ENCODE measurements at places on chromosomes 12 and 14.

DNA sequence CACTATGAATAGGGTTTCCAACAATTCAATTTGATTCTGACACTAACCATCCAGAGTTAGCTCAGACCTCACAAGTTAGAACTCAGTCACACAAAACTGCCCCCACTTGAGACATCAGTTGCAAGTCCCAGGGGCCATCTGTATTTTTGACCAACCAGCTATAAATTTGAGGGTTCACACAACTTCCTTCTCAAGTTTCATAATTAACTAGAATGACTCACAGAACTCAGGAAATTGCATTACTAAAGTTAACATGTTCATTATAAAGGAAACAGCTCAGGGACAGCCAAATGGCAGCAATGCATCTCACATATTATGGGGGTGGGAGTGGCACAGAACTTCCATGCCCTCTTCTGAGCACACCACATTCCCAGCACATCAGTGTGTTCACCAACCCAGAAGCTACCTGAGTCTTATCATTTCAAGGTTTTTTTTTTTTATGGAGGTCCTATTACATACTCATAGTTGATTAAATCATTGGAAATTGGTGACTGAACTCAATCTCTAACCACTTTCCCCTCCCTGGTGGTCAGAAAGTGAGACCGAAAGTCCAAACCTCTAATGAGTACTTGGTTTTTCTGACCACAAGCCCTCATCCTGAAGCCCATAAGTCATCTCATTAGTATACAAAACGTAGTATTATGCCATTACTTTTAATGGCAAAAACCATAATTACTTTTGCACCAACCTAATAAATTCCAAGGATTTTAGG lies 1721.5 kb upstream of the SEL1L start:
- DNase-seq: no peak

- DNase-seq: no peak
Measured at GRCh38 chr12:123094349-123095077, 56.4 kb downstream of the PITPNM2 start.

DNA sequence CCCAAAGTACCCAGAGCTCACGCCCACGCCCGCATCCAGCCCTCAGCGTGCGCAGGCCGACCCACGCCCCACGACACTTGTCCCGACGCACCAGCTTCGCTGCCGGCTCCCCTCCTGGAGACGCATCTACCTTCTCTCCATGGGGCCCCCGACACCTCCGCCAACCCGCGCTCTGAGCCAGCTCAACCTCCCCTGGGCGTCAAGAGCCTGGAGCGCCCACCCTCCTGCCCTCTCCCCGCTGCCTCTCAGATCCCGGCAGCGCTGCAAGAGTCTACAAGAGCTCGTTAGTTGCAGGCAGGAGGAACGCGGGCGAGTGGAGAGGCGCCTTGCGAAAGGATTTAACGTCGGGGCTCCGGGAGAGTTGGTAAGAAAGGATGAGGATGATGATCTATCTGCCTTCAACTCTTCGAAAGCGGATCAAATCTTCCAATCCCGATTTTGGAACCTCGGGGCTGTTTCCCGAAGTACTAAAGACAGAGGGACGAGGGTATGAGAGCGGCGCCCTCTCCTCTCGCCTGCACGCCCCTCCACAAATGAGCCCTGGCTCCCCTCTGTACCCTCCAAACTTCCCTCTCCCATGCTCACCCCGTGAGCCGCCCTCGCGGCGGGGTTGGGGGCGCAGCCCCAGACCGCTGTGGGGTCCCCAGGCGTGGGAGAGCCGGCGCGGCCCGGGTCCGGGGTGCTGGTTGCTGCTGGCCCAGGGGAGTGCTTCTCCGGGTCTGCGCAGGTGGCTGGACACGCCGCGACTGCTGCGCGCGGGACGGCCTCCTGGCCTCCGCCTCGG lies 979 bp downstream of the LTBP2 start:
- no peak for DNase-seq

- DNase-seq: no peak
Measured at GRCh38 chr12:19498099-19498498, 58.8 kb downstream of the AEBP2 start.

- no peak for DNase-seq
Measured at GRCh38 chr12:90244232-90244631, 535.6 kb upstream of the ATP2B1 start.

GRCh38 chr12:116559162-116559935 lies at the start of gene MAP1LC3B2:
Gene MAP1LC3B2, plus strand, starts transcription at chr12:116559381. Its CDS starts 16,562 bp downstream, at chr12:116575943.
- DNase-seq: peak; percentile 44

DNA sequence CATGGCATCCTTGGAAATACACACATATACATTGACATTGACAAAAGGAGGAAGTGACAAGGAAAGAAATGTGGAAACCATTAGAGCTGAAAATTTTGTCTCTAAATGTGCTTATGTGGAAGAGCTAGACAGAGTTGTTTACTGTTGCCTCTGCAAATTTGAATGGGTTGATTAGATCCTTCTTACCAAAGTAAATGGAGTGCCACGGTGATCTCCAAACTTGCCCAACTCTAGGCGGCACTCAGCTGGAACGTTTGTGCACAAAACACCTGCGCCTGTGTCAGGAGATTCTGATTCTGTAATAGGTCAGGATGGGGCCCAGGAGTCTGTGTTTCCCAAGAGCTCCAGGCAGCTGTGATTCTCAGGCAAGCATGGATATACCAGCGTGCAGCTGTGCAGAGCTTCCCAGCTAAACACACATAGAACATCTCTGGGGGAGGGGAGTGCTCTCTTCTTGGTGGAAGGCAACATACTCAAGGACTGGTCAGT lies 77.8 kb upstream of the BDKRB2 start:
- DNase-seq: no peak

- DNase-seq: no peak
Measured at GRCh38 chr12:121404734-121405133, 4.8 kb downstream of the RNF34 start.

GRCh38 chr12:65597527-65597926 lies 226.8 kb upstream of the HMGA2 start:
- no peak for DNase-seq

DNA sequence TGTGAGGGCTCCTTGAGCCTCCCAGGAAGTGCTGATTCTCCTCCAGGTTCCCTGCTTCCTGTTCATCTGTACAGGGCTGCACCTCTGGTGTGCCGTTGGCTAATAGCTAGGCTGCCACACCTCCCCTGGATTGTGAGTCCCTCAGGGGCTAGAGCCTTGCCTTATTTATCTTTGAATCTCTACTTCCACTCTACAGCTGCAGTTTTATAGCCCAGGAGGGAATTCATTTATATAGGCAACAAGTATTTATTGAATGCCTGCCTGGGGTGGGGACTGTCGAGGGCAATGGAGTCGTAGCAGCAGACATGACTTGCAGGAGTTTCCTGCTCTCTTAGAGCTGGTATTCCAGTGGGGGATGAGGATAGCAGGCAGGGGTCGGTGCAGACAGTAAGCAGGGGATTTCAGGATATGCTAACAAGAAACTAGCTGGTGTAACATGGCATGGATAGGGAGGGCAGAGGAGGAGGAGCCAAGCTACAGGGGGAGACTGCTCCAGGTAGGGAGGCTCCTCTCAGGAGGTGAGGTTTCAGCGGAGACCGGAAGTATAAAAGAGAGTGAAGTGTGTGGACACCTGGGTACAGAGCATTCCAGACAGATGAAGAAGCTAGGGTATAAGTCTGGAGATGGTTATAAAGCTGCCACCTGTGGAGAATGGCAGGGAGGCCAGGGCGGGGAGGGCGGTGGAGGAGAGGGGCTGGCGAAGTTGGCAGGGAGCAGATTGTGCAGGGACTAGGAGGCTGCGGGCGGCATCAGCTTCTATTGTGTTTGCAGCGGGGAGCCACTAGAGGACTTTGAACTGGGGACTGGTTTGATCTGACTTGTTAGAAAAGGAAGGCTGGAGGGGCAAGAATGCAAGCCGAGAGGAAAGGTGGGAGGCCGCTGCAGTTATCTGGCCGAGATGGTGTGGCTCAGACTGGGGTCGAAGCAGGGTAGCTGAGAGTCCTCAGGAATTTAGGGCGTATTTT lies 17.2 kb downstream of the USP30 start:
- no peak for DNase-seq

- DNase-seq: no peak
Measured at GRCh38 chr12:25376407-25376806, 125.7 kb upstream of the KRAS start.

DNA sequence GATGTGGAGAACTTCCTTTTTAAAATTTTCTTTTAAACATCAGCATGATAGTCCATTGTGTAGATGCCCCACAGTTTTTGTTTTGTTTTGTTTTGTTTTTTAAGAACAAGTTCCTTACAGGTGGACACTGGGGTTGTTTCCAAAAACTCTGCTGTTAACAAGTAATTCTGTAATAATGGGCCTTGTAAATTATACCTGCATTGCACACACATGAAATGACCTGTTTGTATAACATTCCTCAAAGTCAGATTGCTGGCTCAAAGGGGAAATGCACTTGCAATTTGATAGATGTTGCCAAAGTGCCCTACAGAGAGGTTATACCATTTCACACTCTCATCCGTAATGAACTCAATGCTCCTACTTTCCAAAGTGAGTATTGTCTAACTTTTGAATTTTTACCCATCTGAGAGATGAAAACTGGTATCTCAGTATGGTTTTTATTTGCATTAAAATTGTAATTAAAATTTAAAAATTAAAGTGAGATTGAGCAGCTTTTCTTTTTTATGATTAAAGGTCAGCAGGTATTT lies 89.2 kb downstream of the SPPL3 start:
- DNase-seq: no peak

DNA sequence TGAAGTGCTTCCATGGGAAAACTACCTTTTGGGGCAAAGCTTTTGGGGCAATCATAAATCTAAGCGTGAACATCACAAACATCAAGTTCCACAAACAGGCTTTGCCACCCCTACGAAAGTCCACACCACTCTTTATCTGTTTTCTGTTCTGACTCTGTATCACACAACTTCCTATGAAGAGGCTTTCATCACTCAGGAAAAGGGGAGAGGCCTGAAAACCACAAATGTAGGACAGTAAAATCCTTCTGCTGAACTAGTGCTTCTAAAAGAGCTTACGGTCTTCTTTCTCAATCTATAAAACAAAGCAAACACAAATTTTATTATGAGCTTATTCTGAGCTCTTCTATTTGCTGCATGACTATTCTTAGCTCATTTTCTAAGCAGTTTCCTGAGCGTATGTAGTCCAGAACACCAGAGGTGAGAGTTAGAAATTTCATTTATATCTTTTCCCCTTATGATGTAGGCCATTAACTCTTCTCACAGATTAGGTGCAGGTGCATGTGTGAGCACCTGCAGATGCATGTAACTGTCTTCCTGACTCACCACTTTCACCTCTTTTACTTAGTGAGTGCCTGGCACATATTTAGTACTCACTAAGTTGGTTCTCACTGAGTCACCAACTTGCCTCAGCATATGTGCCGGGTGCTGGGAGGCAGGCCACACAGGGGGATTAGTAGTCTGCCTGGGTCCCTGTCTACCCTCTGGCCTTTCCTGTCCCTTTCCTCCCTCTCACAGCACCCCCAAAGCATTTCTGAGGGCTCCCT lies 32.9 kb upstream of the SYCP3 start:
- no peak for DNase-seq
